ENCODE measurements at places on chromosomes 5 and 9.

DNA sequence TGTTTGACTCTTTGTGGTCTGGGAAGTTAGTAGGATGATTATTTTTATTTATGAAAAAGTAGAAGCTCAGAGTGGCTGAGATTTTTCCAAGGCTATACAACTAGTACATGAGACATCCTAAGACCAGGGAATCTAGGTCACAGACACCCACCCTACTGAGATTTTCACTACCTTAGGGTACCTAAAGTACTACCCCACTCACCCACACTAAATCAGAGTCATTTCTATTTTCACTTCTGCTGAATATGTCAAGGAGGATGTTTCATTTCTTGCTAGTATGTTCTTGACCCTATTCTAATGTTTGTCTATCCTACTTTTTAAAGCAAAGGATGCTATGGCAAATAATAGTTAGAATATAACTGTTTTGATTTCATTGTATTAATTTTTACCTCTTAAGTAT is 206.0 kb downstream of the ATP10B start:
- peaks cover 6% of the 10 kb centered on the region for H3K27me3 ChIP-seq
- no peaks in the 10 kb centered on the region for H3K36me3 ChIP-seq

DNA sequence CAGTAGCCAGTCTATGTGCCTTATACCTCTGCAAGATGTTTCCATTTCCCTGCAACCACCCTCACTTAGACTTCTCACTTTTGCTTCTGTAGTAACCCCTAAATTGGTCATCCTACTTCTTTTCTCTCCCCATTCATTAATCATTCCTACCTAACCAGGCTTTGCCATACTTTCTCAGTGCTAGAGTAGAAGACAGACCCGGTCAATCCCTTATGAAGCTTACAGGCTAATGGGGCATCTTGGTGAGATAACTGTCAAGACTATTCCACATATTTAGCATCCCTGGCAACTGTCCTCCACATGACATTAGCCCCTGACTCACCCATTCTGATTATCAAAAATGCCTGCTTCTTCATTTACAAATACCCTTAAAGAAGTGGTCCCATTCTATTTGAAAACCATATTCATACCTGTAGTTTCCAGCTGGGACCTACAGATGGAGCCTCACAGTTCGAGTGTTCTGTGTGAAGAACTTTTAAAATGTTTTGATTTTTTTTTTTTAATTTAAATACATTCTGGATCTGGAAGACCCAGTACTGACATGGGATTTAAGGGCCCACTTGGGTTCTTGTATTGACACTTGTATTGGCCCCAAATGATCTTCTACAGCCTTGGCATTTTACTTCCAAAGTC is 21.0 kb downstream of the F2RL2 start:
- no peak overlapping the region for H3K27ac ChIP-seq
- H3K4me1 ChIP-seq = no peaks in the 10 kb centered on the region
- H3K27me3 ChIP-seq = no peaks in the 10 kb centered on the region
- H3K36me3 ChIP-seq = peaks cover 8% of the 10 kb centered on the region

DNA sequence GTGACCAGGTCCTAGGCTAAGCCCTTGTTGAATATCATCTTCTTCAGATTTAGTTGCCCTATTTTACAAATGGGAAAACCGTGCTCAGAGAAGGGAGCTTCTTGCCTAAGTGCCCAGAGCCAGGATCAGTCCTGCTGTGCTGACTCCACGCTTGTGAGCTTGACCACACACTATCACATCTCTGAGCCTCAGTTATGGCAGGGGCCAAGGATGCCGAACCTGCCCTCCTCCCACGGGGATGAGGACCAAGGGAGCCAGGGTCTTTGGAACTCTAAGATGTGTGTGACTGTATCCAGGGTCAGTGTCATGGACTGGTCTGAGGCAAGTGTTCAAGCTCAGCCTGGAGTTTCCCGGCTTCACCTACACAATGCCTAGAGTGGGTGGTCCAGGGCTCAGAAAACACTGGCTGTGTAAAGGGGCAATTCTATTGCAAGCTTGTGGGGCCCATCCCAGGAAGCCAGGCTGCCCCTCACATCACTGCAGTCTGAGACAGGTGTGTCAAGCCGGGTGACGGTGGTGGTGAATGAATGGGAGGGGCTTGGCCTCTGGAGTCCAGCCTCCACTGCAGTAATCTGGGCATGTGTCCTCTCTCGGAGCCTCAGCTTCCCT is 235.7 kb downstream of the PBX3 start:
- H3K27me3 ChIP-seq = peaks cover 7% of the 10 kb centered on the region
- no peaks in the 10 kb centered on the region for H3K4me1 ChIP-seq
- no peak for DNase-seq
- no peak overlapping the region for H3K27ac ChIP-seq
- no peaks in the 10 kb centered on the region for H3K36me3 ChIP-seq
- H3K4me3 ChIP-seq = no peak overlapping the region

DNA sequence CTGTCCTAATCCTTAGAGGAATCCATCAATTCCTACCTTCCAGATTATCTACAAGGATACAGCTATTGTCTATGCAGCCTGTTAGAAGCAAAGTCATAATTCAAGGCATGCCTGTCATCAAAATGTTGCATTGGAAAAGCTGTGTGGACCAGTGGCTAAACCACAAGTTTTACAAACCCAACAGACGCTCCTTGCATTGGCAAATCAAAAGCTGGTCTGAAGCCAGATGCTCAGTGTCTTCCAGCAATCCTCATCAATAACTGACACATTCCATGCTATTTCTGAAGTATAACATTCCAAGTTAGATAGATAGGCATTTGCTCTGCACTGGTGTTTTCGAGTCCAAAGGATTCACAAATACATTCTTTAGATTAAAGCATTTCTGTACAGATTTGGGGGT is 213.6 kb downstream of the EBF1 start:
- no peak for DNase-seq
- no peak overlapping the region for H3K4me3 ChIP-seq
- peak overlapping the region; percentile 87 for H3K27ac ChIP-seq
- peaks cover 23% of the 10 kb centered on the region for H3K36me3 ChIP-seq
- H3K27me3 ChIP-seq = no peaks in the 10 kb centered on the region

DNA sequence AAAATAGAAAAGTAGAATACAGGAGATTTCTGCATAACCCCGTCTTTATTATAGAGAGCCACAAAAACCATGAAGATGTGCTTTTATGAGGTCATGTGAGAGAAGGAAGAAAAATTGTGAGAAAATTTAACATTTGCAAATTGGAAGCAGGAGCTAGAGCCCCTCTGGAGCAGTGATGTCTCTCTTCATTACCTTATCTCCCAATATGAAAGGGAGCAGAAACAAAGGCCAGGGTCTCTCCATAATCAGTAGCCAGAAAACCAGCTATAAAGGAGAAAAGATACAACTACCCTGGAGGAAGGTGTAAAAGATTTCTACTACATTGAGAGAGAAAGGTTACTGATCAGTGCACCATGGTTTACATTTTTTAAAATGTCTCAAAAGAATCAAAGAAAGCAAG is 53.2 kb upstream of the ITGA1 start:
- H3K4me3 ChIP-seq = no peak overlapping the region
- no peaks in the 10 kb centered on the region for H3K36me3 ChIP-seq
- H3K27ac ChIP-seq = no peak overlapping the region
- H3K27me3 ChIP-seq = no peaks in the 10 kb centered on the region

- no peaks in the 10 kb centered on the region for H3K27me3 ChIP-seq
- H3K36me3 ChIP-seq = peaks cover 29% of the 10 kb centered on the region
- H3K4me1 ChIP-seq = no peaks in the 10 kb centered on the region
- no peak overlapping the region for H3K27ac ChIP-seq
- H3K4me3 ChIP-seq = no peak overlapping the region
- DNase-seq = no peak
These were observed 19.8 kb downstream of the MLANA start for GRCh38 chr9:5910413-5911057.

- H3K36me3 ChIP-seq = no peaks in the 10 kb centered on the region
- H3K4me3 ChIP-seq = no peak overlapping the region
- H3K27ac ChIP-seq = no peak overlapping the region
- peaks cover 2% of the 10 kb centered on the region for H3K27me3 ChIP-seq
These were observed 53.2 kb downstream of the ZNF474 start for GRCh38 chr5:122182491-122182921.

DNA sequence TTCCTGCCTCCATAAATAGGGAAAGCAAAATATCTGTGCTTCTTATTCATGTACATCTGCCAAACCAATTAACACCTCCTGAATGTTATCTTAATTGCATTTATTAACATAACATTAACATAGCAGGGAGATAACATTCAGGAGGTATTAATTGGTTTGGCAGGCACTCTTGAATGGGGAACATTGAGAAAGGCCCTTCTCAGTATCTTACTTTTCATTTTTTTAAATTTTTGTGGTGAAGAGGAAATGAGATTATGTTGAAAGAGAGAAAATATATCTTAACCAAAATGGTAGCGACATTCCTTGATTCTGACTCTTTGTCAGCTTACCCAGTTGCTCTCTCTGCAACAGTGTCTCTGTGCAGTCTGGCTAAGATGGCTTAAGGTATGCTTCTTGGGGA is 100.4 kb upstream of the TLE1 start:
- no peak overlapping the region for H3K27ac ChIP-seq
- H3K36me3 ChIP-seq = no peaks in the 10 kb centered on the region
- H3K4me3 ChIP-seq = no peak overlapping the region
- no peaks in the 10 kb centered on the region for H3K27me3 ChIP-seq
- DNase-seq = no peak

GRCh38 chr5:147073098-147073497 is 161.7 kb upstream of the STK32A start:
- no peak for DNase-seq
- no peaks in the 10 kb centered on the region for H3K27me3 ChIP-seq
- no peaks in the 10 kb centered on the region for H3K4me1 ChIP-seq
- no peak overlapping the region for H3K27ac ChIP-seq
- H3K36me3 ChIP-seq = no peaks in the 10 kb centered on the region
- no peak overlapping the region for H3K4me3 ChIP-seq

DNA sequence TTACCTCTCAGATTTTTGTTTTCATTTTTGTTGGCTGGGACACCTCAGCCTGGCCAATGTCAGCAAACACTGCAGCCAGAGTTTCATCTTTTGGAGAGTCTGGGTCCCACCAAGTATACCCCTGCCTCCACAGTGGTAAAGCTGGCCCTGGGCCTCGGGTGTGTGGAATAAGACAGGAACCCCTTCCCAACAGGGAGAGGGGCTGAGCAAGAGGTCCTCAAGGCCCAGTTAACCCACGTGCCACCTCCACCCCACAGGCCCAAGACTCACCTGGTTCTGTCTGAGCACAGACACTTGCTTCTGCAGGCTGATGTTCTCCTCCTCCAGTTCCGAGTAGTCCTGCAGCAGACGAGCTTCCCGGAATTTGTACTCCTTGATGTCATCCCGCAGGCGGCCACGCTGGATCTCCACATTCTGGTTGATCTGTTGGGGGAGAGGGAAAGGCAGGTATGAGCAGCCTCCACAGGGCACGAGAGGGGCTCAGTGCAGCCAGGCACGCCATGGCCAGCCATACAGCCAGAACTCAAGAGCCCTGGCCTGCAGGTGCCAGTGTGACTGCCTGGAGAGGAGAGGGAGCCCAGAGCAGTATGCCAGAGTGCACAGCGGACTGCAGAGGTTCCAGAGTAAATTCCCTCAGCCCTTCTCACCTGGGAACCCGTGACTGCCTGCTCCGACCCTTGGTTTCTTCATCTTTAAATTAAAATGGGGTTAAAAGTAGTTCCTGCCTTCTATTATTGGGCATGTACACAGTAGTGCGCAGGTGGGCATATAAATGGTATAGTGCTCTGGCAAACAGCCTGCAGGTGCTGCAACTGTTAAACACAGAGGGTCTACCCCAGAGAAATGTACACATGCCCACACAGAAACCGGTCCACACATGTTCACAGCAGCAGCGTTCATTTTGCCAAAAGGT is 42.0 kb downstream of the BICD2 start:
- H3K27me3 ChIP-seq = no peaks in the 10 kb centered on the region
- H3K4me3 ChIP-seq = no peak overlapping the region
- DNase-seq = no peak
- H3K36me3 ChIP-seq = peaks cover 81% of the 10 kb centered on the region

GRCh38 chr5:118604106-118604505 is 384.2 kb downstream of the DTWD2 start:
- peaks cover 2% of the 10 kb centered on the region for H3K27me3 ChIP-seq
- no peak overlapping the region for H3K4me3 ChIP-seq
- no peaks in the 10 kb centered on the region for H3K36me3 ChIP-seq
- DNase-seq = no peak
- H3K4me1 ChIP-seq = no peaks in the 10 kb centered on the region

DNA sequence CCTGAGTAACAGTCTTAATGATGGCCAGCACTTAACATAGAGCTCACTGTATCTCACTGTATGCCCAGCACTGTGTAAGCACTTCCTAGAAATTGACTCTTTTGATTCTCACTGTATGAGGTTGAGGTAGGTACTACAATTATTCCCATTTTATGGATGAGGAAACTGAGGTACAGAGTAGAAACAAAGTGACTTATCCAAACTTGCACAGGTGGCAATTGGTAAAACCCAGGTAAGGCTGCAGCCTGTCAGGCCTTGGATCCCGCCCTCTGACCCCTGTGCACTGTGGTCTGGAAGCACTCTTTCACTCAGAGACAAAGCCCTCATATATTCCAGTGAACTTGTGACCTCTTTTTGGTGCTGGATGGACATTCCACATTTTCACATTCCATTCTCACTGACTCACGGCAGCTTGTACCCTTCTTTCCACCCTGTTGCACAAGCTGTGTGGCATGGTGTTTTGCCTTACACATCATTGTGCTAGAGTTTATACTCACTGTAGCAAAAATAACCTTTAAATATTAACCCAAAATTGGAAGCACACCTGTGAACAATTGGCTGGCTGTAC is 21.7 kb downstream of the ANKRD55 start:
- no peaks in the 10 kb centered on the region for H3K36me3 ChIP-seq
- no peak overlapping the region for H3K4me3 ChIP-seq
- H3K27me3 ChIP-seq = peaks cover 10% of the 10 kb centered on the region
- no peaks in the 10 kb centered on the region for H3K4me1 ChIP-seq

- H3K4me3 ChIP-seq = no peak overlapping the region
- DNase-seq = no peak
- H3K4me1 ChIP-seq = no peaks in the 10 kb centered on the region
- H3K27ac ChIP-seq = no peak overlapping the region
- H3K27me3 ChIP-seq = no peaks in the 10 kb centered on the region
These were observed 1290.2 kb upstream of the WWC1 start for GRCh38 chr5:167001246-167001645.

All from activated B cell treated with CpG ODN at 0.5 μM for 24 hours (primary cell).